ENCODE measurements at places on chromosomes 3 and 15.

- no peak for DNase-seq
Observed at GRCh38 chr3:160105907-160106584, 117.4 kb downstream of the IL12A start.

GRCh38 chr3:70554170-70554569 lies 241.7 kb upstream of the MDFIC2 start:
- DNase-seq = no peak

DNA sequence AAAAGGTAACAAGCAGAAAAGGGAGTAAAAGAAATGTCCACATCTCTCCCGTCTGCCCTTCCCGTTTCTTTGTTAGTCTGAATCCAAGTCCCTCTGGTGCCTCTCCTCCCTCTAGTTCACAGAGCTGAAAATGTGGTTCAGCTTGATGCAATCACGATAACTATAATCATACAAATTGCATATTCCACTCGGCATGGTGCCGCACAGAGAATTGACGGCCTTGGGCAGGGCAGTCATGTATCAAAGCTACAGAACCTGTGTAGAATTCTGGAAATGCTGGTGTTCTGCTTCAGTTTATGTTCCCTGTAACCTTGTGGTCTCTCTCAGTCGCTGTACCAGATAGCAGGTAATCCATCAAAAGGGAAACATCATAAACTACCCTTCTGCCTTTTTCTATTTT lies 562.9 kb upstream of the CBLB start:
- DNase-seq = no peak

GRCh38 chr15:58433597-58434333 lies 2.0 kb downstream of the LIPC start:
- no peak for DNase-seq

- DNase-seq = no peak
Observed at GRCh38 chr15:89814112-89814742, 425 bp downstream of the ANPEP start.

DNA sequence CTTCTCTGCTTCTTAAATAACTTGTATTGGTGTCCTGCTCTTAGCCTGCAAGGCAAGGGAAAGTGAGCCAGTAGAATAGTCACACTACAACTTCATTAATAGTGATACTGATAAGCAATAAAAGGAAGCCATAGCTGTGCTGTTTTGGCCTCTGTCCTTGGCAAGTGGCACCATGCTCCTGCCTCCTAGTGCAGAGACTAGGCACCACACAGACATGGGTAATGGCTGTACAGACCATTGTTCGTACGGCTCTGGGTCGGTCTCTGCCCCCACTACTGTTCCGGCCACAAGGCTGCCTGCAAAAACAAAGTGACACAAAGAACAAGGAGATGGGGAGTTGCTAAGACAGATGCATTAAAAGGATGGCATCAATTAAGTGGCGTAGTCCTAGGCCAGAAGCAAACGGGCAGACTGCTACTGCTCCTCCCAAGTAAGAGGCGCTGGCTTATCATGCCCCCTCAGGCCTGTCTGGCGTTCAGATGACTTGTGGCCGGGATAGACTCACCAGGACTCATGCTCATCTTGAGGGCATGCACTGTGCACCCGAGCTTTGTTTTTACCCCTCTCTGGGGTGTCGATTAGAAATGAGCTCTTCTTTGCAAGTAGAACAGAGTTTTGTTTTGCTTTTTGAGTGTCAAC lies 75.6 kb downstream of the TRAK1 start:
- DNase-seq = no peak

GRCh38 chr15:23397779-23398178 lies 43.2 kb downstream of the GOLGA8S start:
- DNase-seq = no peak

GRCh38 chr3:3065876-3066275 lies 44.3 kb downstream of the IL5RA start:
- DNase-seq = no peak

- DNase-seq = no peak
Observed at GRCh38 chr15:73812806-73813465, 59.8 kb upstream of the INSYN1 start.

DNA sequence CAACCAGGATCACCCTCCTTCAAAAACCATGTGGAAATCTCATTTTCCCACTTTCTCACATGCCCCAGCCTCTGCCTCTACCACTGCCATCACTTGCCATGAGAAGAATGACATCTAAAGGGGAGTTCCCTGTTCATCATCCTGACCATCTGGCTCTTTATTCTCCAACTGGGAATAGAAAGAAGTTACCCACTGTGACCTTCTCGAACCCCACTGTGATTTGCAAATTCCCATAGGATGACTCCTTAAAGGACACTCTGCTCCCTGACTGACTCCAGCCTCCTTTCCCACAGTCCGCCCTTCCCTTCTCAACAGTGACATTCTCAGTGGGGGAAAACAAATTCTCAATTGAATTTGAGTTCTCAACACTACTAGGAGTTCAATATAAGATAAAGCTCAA lies 440.5 kb downstream of the NR2F2 start:
- no peak for DNase-seq
